LHCN-M2 (cell line): ENCODE measurements at places on chromosomes 1 and 21. TPM values are rescaled to one million over a fixed set of nuclear protein-coding genes. Genes with fewer than 3 reads are reported as not detected.

Gene EVA1C
- total RNA-seq, result 2.2 and 3.2 TPM in 2 replicates

- DNase-seq, result no peak
These were observed 154.3 kb downstream of the GLUL start for GRCh38 chr1:182237329-182237728.

Gene TMEM81
- 1.4 and 2.2 TPM in 2 replicates for total RNA-seq

Gene SERPINC1
- total RNA-seq, result not detected in 2 replicates

DNA sequence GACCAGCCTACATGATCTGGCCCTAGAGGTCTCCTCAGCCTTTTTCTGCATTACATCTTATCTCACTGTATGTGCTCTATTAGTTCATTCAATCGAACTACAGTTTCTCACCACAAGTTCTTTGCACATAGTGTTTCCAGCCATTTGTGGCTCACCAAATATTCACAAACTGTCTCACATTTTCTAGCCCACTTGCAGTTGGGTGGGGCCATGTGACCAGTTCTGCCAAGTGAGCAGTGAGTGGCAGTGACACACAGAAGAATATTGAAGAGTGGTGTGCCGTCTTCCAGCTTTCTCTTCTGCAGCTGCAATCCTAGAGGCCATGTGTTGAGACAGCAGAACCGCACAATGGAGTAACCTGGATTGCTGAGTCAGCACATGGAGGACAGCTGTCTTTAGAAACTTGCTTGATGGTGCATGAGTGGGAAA is 103.2 kb upstream of the ZNF644 start:
- DNase-seq, result peak; percentile 35

DNA sequence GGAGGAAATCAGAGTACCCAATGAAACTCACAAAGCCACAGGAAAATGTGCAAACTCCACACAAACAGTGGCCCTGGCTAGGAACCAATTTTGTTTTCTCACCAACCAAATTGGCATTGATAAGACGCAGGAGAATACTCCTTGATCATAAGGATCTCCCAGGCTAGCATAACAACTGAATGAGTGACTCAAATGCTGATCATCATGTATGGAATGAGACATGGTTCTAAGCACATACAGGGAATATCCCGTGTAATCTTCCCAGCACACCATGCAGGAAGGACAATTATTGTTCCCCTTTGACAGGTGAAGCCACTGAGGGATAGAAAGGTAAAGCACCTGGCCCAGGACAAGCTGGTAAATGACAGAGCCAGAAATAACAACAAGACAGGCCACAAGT is 180.0 kb upstream of the DUSP10 start:
- DNase-seq, result no peak

- DNase-seq, result no peak
These were observed 43.9 kb downstream of the DEGS1 start for GRCh38 chr1:224226849-224227502.

GRCh38 chr21:26845066-26845758 is at the start of gene ADAMTS1:
ADAMTS1 (minus strand) TSS chr21:26845409; CDS start chr21:26844954, 455 bp downstream.
- peak; percentile 90 for DNase-seq

Gene HCN3
- 1.8 and 2.1 TPM in 2 replicates for total RNA-seq

DNA sequence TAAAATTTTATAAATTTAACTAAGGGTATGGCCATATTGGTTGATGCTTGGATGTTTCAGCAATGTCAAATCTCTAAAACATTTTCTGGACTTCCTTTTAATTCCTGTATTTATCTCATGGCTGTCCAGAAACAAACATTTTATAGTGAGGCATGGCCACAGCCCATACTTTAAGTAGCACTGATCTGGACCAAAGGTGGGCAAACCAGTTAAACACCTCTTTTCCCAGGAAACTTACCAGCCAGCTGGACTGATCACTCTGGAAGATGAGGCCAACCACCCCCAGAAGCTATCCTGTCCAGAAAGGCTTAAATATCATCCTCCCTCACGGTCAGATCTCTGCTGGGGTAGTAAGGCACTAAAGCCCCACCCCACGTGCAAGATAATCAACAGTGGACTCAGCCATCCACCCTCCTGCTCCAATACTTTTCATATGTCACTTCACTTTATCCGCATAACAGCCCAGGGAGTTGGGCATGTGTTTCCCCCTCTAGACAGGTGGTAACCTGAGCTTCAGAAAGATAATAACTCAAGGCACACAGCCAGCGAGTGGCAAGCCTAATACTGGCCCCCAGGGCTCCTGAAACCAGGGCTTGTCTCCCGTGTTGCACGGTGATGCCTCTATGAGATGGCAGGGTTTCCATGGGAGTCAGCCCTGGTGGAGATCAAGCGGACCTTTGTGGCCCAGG is 120.5 kb upstream of the NGF start:
- no peak for DNase-seq

- no peak for DNase-seq
These were observed 697 bp upstream of the ZNF670 start for GRCh38 chr1:247079141-247079874.

GRCh38 chr1:159261721-159262494 is 40.2 kb upstream of the FCER1A start:
- DNase-seq, result no peak

Gene CRABP2
- 1.5 and 2.2 TPM in 2 replicates for total RNA-seq

Gene CD53
- total RNA-seq, result not detected in 2 replicates

DNA sequence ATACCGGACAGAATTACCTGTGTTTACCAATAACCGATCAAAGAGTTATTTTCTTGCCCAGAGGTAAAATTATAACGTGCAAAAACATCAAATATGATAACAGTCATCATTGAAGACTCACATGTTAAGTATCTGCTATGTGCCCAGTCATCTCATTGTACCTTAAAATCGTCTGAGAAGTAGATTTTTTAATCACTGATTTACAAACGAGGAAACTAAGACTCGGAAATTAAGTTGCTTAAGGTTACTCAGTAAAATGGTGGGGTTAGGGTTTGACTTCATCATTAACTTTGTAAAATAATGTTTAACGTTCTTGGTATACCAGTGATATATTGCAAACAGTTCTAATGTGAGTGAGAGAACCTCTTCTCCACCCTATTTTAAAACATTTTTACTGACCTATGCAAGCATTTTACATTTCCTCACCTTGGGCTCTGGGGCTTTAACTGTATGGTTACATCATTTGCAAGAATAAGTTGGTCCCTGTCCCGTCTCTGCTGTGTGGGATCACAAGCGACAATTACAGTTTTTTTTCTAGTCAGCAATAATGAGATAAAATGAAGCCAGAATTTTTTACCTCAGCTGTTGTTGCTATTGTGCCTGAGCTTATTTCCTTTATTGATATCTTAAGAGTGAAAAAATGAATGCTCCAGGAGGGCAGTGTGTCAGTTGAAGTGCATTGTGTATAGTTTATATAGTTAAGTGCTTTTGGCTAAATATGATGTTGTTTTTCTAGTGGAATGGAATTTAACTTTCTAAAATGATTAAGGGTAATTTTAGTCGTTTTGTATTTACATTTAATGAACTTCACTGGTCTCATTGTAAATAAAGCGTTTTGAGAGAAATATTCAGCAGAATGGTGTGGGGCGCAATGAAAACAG is 2.7 kb downstream of the RPRD2 start:
- DNase-seq, result peak; percentile 3

Gene SUSD4
- 0.92 and 3.8 TPM in 2 replicates for total RNA-seq

GRCh38 chr21:42973309-42973990 is 912 bp upstream of the PKNOX1 start:
- no peak for DNase-seq

- no peak for DNase-seq
These were observed 22.1 kb downstream of the UMODL1 start for GRCh38 chr21:42093186-42093585.

Gene IL19
- not detected in 2 replicates for total RNA-seq

DNA sequence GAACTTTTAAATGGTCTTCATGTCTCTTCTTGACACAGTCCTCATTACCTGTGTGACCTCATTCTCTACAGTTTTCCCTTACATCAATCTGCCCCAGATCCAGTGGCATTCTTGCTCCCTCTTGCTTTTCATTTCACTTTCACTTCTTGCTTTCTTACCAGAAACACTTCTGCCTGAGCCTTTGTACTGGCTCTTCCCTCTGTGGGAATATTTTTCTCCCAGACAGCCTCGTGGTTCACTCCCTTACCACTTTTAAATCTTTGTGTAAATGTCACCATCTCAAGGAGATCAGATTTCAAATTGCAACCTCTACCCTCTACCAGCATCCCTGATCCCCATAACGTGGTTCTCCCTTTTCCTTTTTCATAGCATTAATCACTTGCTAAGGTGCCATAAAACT is 73.2 kb downstream of the DISC1 start:
- DNase-seq, result peak; percentile 29

- DNase-seq, result peak; percentile 15
These were observed 75.5 kb upstream of the PDC start for GRCh38 chr1:186536273-186536890.

DNA sequence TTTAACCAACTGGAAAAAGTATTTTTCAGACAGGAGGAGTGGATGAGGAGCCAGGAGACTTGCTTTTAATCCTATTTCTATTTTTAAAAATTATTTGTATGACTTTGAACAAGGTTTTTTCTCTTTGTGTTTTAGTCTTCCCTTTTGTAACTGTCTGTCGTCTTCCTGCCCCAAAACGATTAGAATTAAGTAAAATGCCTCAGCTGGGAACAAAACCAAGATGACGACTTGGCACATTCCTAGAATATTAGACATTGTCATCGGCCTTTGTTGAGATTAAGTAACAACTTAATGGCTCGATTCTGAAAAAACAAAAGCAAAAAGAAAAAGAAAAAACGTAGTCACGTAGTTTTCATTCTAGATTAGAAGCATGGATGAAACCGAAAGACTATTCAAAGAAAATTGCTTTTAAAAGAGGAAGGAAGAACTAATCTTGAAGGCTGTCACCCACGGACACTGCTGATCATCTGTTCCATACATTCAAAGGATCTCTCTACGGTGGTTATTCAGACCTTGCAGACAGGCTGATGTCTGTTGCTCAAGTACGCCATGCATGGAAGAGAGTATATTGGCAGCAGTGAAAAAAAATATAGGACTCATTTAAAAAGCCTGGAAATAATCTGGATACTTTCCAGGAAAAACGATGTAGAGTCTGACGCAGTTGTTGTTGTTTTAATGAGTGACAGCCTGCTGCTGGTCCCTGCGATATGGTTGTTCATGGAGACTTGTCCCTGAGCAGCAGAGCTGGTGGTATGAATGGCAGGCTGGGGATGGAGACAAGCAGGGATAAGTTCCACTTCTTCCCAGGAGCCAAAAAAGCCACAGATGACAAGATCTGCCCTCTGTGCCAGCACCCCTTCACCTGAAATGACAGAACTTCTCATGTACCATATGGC is 16.8 kb downstream of the GNG4 start:
- peak; percentile 61 for DNase-seq

DNA sequence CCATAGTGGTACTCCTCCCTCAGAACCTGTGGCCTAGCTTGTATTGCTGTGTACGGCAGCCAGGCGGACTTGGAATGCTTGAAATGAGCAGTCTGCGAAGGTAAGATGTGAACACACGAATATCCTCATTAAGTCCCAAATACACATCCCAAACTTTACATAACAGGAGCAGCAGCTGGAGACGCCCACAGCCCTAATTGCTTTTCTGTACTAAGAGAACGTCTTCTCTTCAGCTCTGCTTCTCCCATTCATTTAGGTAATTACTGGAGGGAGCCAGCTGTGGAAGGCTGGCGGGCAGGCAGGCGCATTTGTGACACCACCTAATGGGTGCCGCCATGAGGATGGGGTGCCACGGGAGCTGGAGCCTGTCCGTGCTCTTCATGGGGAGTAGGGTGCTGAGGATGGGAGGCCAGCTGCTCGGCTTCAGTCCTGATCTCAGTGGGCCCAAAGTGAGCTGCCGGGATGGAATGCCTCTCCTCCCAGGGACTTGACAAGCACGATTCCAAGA is 66.6 kb upstream of the POU3F1 start:
- DNase-seq, result no peak

Gene MRPS6
- 30.7 and 42.3 TPM in 2 replicates for total RNA-seq

GRCh38 chr1:42941640-42942330 is 16.9 kb downstream of the SLC2A1 start:
- peak; percentile 87 for DNase-seq

GRCh38 chr1:99614728-99615127 is 31.2 kb upstream of the PALMD start:
- DNase-seq, result no peak

DNA sequence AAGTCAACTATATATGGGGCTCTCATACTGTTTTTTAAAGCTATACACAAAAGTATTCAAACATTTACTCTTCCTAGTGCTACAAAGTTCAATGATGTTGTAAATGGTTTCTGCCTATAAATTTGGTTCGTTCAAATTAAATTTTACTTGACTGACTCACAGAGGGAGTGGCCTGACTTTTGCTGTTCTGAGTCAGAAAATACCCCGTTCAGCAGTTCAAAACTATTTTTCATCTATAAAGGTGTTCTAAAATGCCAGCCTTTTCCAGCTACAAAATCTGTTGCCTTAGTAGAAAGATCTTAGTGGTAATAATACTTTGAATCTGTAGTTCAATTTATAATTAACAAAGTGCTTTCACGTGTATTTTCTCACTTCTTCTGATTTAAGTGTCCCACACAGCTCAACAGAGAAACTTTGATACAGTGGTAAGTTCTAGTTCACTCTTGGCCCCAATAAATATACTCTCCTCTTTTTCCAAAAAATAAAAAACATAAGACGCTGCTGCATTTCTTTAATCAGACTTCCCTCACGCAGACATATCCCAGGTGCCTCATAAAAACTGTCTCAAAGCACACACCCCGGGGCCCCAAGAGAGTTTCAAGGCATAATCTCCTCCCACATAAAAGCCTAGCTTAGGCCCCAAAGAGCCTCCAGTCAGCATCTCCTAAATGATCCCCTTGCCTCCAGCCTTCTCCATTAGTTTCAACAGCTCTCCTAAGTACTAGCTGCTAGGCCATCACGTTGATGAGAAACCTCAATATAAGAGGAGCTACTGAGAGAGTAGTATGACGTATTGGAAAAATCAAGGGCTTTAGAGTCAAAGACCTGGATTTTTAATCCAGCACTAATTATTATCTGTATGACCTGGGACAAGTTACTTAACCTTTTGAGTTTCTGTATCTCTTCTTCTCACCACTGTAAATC is 3.2 kb downstream of the PTP4A2 start:
- peak; percentile 58 for DNase-seq

DNA sequence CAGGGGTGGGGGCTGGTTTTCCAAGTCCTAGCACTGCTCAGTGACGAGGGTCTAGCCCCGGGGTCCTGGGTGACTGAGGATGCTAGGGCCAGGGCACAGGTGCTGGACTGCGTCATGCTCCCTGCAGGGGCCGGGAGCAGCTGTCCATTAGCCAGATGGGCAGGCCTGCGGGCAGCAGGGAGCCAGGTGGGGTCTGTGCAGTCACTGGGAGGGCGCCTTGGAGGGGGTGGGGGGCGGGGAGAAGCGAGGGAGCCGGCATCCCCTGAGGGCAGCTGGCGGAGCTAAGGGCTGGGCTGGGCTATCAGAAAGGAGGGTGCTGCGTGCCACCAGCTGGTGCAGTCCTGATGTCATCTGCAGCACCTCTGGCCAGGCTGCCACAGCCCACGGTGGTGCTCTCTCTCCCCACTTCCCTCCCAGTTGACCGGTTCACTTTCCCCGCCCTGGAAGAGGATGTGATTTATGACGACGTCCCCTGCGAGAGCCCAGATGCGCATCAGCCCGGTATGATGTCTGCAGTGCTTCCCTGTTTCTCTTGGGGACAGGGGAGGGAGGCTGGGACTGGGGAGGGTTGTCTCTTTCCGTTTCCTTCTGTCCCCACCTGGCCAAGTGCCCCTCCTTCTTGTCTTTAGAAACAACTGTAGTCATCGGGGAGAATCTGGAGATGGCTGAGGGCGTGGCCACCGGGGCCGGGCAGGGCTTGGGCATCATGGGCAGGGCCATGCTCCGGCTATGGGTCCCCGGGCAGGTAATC is 63.8 kb downstream of the ARHGEF10L start:
- DNase-seq, result no peak
